ENCODE measurements at places on chromosomes 1 and 21.

- DNase-seq = no peak
These were observed 15.1 kb upstream of the CDC42BPA start for GRCh38 chr1:227333423-227333822.

DNA sequence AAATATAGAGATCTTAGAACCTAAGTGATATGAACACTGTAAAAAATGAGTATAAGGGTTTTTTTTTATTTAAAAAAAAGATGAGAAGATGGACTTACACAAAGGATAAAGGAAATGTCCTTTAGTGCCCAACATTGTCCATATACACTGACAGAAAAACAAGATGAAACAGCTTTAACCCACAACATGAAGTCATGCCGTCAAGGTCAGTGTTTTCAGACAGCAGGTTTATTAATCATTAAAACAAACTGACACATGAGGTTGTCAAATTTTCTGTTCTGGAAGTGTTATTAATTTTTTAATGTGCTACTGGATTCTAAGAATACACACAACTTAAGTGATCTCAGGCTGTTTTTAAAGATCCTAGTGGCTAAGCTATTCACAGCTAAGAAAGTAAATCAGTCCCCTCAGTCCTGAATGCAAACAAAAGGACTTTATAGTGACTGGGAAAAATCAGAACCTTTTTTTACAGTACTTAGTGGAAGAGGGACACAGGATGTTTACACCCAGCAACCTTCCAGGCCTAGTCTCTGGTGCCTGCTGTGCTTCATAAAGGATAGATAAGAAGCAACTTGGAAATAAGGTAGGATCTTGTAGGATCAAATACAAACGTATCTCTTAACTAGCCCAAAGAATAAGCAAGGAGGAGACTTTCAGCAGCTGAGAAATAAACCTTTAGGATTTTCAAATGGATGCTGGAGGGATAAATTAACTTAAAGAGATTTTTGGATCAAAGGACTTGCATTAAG, 21.9 kb upstream of the PKN2 start:
- no peak for DNase-seq

DNA sequence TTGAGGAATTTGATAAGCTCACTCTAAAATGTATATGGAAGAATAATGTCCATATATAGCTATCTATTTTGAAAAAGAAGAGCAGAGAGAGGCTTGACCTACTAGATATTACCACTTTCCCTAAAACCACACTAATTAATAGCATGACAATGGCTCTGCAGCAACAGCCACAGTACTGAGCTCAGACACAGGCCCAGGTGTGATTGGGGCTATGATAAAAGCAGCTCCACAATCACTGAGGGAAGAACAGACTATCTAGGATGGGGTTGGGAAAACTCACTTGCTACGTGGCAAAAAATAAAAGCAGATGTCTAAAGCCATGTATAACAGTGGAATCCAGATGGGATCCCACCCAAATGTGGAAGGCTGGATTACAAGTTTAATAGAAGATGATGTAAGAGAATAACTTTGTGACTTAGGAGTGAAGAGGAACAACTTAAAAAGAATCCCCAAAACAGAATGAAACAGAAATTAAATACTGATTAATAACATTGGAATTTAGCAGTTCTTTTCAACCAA, 80.8 kb upstream of the RAB4A start:
- no peak for DNase-seq

DNA sequence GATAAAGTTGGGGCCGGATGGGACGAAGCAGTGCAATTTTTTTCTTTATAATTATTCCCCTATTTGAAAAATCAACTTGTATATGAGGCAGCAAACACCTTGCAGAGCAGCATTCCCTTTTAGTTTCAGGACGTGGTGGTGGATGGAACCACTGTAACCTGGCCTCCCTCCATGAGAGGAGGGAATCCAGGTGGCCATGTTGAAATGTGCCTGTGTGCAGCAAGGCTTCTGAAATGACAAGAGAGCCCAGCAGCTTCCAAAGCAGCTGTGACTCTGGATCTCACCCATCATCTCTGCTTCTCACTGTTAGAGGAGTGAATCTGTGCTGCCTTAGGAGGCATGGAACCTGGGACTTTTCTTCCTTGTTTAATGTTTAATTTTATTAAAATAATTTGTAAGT, 42.3 kb downstream of the NFIA start:
- DNase-seq = no peak

Data from activated CD4-positive, alpha-beta T cell treated with anti-CD3 and anti-CD28 coated beads for 24 hours (primary cell).